HL-60 (cell line): ENCODE measurements at places on chromosomes 13 and 19.
A peak's percentile ranks its signal among the peaks of the same experiment; 100 is the strongest.

- DNase-seq, result no peak
These were observed 6.9 kb downstream of the MYADM start for GRCh38 chr19:53874606-53874990.

- no peak for DNase-seq
These were observed 5.1 kb upstream of the DCUN1D2 start for GRCh38 chr13:113495494-113496210.

DNA sequence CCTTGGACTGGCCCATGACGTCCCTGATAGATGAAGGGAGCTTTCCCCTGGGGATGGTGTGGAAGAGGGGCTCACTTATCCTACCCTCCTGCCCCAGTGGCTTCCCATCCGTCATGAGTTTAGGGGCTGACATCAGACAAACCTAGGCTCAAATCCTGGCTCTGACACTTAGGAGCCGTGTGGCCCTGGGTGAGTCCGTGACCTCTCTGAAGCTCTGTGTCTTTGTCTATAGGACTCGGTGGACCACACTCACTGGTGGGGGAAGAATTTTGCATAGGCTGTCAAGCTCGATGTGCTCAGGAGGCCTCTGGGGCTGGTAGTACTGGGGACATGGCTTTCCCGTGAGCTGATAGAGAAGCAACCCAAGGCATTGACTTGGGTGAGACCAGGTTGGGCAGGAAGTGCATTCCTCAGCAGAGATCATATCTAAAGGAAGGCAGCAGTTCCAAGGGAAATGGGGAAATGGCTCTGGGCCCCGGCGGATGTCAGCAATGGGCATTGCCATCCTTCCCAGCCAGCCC lies 17.4 kb upstream of the AP1M2 start:
- no peak for DNase-seq

DNA sequence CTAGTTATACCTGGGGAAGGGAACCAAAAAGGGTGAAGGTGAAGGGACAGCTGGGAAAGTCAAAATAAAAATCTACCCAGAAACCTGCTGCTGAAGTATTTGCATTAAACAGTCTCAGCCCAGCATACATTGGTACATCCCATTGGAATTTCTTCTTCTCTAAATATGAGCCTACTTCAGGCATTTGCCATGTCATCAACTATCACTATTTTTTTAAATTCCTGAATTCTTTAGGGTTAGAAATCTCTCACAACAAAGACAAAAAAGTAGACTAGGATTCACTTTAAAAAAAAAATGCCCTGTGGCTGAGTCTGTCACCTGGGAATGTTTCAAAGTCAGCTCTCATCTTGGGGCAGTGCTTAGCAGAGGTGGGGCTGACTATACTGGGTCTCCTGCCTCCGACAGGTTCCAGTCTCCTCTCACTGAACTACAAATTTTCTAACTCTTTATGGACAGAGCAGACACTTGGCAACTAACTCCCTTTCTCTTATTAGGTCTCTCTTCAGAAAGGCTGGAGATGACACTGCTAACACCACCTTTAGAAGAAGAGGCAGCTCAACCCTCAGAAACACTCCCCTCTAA lies 141.2 kb downstream of the LHFPL6 start:
- DNase-seq, result no peak

DNA sequence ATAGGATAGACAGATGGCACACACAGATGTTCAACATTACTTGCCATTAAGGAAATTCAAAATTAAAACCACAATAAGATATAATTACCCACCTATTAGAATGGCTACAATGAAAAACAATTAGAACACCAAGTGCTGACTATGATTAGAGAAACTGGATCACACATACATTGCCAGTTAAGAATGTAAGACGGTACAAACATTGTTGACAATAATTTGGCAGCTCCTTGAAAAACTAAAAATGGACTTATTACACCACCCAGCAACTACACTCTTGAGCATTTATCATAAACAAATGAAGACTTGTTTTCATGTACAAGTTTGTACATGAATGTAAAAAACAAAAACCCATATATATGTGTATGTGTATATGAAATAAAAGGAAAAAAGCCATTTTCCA lies 13.7 kb downstream of the ZNF461 start:
- no peak for DNase-seq

GRCh38 chr19:17246681-17247425 lies 1.1 kb upstream of the NR2F6 start:
- DNase-seq, result no peak

DNA sequence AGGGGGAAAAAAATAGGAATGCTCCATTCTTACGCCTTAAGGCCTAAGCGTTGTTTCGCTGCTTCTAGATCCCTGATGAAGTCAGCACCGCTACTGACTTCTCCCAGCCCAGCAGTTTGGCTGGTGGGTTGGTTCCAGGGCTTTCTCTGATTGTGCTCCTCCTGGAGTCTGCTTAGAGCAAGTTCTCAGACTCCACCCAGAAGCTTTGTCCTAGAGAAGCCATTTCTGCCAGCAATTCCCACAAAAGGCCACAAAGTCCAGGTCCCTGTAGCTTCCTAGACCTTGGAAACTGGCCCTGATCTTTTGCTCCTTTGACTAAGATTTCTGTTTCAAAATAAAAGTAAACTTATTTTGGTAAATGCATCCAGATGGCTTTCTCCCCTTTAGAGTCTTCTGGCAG lies 65.4 kb downstream of the KCTD12 start:
- no peak for DNase-seq

- DNase-seq, result no peak
These were observed 754.5 kb upstream of the MIR17HG start for GRCh38 chr13:90592943-90593342.

GRCh38 chr19:37304190-37304883 lies 66.6 kb upstream of the ZNF527 start:
- DNase-seq, result no peak

GRCh38 chr13:98912846-98913245 lies 65.0 kb downstream of the DOCK9 start:
- DNase-seq, result no peak

GRCh38 chr19:20923077-20923871 lies at the start of gene ZNF85:
Gene ZNF85 (plus strand): TSS chr19:20923251. CDS start chr19:20923401, 150 bp downstream.
- peak; percentile 66 for DNase-seq

DNA sequence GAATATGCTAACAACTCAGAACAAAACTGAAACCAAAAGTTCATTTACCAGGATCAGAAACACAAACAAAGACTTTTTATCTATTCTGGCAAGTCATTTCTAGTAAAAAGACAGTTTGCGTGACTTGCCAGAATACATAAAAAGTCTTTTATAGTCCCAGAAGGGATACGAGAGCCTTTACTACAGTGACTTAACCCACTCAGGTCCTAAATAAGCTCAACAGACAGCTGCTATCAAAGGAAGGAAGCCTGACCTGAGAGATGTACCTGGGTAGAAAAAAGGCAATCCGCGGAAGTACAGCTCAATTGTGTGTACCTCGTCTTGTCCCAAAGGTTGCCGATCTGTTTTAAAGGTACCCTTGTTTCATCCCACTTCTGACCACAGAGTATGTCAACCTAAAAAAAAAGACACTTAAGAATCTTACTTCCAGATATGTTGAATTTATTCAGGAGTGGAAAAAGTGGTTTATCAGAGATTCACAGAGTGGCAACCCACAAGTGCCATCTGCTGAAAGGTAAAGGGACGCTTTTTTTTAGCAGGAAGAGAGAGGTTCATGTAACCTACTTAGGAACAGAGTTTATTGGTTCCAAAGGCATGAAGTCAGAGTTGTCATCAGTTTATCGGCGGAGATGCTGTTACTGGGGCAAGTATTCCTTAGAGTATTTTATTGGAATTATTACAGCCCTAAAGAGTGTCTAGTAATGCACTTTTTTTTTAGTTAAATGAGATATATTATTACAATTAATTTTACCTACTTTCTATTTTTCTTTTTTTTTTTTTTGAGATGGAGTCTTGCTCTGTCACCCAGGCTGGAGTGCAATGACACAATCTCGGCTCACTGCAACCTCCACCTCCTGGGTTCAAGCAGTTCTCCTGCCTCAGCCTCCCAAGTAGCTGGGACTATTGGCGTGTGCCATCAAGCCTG lies 69.7 kb upstream of the C1QTNF9B start:
- DNase-seq, result no peak

DNA sequence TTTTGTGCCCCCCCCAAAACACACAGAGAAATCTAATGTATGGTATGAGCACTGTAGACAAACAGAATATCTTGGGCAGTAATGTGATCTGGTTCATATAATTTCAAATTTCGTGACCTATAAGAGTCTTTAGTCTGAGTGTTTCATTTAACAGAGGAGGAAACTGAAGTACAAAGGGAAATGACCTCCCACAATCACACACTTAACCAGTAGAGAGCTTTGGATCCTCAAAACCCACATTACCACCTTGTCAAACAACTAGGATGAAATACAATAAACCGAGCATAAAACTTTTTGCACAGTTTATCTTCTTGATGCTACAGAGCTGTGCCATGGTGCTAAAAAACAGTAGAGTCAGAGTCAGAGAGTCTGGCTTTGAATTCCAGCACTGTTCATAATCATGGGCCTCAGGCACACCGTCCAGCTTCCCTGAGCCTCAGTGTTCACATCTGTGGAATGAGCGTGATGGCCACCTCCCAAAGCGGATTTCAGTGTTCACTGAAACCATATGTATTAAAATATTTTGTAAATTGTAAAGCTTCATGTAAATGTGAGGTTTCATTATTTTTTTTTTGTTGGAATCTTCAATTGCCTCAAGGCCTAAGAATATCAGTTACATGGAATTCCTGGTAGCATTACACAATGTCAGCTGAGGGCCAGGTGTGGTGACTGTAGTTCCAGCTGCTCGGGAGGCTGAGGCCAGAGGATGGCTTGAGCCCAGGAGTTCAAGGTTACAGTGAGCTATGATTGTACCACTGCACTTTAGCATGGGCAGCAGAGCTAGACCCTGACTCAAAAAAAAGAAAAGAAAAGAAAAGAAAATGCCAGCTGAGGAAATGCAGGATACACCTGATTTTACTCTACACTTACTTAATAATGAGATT lies 126.4 kb upstream of the FRY start:
- DNase-seq, result no peak

GRCh38 chr19:3609779-3610719 lies 3.4 kb upstream of the TBXA2R start:
- no peak for DNase-seq

DNA sequence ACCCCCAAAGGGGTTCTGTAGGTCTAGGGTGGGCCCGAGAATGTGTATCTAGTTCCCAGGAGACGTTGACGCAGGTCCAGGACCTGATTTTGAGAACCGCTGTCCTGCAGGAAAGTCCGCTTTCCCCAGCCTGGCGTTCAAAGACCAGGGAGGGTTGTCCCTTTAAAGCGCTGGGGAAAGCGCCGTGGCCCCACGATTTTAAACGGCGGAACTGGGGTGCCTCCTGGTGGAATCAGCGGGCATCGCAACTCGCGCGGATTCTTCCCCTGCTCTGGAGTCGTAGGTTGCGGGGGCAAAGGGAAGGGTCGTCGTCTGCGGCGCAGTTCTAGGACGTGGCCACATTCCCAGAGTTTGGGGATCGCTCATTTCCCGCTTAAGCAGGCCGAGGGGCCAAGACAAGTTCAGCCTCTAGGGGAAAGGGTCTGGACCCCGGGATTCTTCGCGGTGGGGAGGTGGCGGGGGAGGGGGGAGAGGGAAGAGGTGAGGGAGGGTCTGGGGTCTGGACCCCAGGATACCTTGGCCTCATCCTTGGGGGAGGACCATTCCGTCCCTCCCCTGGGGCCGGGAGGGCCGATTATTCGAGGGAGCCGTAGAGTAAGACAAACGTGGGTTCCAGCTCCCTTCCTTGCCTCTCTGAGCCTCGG lies 7.7 kb downstream of the PNMA8B start:
- DNase-seq, result no peak

GRCh38 chr13:80058626-80059025 lies 282.3 kb downstream of the SPRY2 start:
- no peak for DNase-seq

GRCh38 chr13:102699504-102699903 lies 4.7 kb upstream of the METTL21C start:
- DNase-seq, result no peak

GRCh38 chr13:72586518-72586917 lies 140.9 kb downstream of the MZT1 start:
- DNase-seq, result no peak

DNA sequence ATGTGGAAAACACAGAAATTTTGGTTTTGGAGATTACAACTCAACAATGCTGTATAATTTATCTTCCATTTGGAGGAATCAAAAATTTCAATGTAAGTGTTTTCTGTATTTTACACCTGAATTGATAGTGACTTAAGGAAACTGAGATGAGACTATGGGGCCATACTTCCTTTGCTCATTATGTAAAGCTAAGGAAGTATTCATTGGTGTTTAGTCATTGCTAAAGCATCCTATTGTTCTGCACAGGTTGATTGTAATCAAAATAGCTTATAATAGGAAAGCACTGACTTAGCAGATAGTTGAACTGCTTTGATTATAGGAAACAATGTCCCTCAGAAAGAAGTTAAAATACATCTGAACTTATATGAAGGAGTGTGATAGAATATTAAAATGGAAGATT lies 244.4 kb upstream of the SLITRK5 start:
- DNase-seq, result no peak

DNA sequence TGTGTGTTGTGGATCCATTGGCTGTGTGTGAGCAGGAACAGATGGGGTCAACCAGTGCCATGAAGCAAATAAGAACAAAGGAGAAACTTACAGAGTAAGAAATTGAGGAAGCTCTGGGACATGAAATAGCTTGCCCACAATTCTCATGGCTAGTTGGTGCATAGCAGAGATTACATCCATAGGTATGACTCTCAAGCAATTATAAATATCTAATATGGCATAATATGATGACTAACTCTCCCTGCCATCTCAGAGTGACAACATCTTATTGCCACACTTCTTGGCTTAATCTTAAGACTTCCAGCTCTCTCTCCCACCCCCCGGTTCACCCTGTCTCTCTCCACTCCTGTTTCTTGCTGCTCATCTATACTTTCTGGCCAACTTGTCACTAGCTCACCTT lies 53.3 kb downstream of the OXGR1 start:
- DNase-seq, result no peak

DNA sequence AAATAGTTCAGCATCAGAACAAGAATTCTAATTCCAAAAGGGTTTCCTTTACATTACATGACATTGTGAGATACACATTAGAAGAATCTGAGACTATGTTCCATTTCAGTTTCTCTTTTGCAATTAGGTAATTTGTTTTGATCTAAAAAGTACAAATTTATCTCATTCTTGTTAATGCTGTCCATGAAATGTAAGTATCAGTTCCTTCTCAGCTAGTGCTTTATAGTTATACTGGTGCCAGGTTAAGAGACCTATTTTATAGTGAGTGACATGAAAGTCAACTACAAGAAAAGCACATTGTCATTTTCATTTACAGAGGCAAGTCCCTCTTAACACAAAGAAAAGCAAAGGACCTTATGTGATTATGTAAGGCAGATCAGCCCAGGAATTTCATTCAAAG lies 43.9 kb downstream of the RCBTB2 start:
- DNase-seq, result no peak

- DNase-seq, result no peak
These were observed 153.3 kb downstream of the SIPA1L3 start for GRCh38 chr19:38060331-38060730.

- no peak for DNase-seq
These were observed 16.2 kb downstream of the TEX29 start for GRCh38 chr13:111336666-111337065.

GRCh38 chr13:36357692-36358091 lies 11.5 kb upstream of the SPART start:
- no peak for DNase-seq
